Stomach (tissue), 19 donors: ENCODE measurements at places on chromosomes 12 and 14.

DNA sequence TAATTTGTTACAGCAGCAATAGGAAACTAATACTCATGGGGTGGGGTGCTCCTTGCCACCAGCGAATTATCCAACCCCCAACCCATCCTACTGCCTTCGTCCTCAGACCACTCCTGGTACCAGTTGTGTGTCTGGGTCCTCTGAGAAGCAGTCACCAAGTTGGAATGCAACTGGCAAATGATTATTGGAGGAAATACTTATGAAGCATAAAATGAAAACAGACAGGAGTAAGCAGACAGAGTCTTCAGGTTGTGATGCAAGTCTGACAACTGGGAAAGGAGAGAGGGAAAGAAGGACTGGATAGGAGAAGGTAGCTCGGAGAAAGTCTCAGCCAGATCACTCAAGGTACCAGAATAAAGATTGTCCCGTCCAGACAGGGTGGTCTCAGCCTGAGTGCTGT is 181.1 kb upstream of the ARID2 start:
- DNase-seq: no peak

DNA sequence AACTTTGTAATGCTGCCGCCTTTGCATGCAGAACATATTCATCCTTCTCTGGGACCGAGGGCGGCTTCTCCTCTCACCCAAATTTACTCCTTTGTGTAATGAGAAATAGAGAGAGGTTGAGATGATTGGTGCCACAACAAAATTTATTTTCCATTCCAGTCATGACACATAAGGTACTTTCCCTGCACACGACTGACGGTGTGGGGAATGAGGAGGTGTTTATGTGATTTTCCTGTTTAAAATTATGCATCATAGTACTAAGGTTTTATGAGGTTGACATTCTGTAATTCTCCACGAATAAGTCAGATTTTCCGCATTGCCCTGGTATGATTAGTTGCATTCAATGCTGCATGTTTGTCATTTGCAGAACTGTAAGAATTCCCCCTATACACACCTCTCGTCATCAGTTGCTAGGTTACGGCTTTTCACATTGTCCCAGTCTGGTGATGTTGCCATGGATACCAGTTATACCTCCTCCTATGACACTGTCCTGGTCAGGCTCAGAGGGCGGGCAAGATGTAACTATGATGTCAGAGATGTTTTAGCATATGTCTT is 23.1 kb downstream of the BICDL1 start:
- no peak for DNase-seq

GRCh38 chr12:94628819-94629472 is 21.4 kb downstream of the TMCC3 start:
- DNase-seq: no peak

GRCh38 chr12:85065837-85066482 is 29.8 kb downstream of the LRRIQ1 start:
- DNase-seq: no peak

- DNase-seq: no peak
Observed at GRCh38 chr12:50545786-50546185, 41.0 kb downstream of the DIP2B start.

GRCh38 chr12:43145481-43145880 is 406.5 kb downstream of the ADAMTS20 start:
- no peak for DNase-seq

DNA sequence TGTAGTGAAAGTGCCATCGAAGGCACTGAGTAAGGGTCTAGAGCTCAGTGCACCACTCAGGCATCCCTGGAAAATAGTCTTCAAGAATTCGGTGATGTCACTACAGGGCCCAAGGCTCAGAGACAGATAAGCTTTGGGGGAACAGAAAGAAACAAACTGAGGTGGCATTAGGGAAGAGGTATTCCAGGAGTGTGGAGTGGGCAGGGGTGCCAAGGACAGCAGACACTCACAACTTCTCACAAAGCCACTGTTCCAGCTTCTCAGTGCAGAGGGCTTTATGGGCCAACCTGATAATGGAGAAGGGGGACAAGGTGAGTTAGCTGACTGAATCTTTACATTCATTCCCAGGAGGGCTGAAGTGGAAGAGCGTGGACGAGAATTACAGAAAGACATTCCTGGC is 2.1 kb downstream of the LALBA start:
- DNase-seq: no peak

DNA sequence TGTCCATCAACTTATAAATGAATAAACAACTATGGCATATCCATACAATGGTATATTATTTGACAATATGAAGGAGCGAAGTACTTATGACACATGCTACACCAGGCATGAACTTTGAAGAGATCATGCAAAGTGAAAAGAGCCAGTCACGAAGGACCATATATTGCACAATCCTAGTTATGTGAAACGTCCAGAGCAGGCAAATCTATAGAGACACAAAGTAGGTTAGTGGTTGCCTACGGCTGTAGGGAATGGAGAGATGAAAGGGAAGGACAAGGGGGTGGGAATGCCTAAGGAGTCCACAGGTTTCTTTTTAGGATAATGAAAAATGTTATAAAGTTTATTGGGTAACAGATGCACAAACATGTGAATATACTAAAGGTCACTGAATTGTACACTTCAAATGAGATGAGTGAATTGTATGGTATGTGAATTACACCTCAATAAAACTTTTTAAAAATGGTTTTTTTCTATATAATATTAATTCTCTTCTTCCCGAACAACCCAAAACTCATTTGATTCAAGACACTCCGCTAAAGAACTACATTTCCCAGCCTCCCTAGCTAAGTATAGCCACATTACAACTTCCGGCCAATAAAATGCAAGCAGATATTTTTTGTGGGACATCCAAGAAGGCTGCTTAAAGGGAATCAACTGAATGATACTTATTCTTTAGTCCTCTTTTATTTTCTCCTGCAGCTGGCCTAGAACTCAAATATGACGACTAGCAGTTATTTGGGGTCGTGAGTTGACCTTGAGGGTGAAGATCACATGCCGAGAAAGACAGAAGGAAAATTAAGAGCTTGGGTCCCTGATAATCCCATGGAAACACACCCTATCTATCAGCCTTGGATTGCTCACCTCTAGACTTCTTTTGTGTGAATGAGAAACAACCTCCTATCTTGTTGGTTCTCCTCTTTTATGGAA is 187.2 kb downstream of the TTC8 start:
- DNase-seq: no peak

DNA sequence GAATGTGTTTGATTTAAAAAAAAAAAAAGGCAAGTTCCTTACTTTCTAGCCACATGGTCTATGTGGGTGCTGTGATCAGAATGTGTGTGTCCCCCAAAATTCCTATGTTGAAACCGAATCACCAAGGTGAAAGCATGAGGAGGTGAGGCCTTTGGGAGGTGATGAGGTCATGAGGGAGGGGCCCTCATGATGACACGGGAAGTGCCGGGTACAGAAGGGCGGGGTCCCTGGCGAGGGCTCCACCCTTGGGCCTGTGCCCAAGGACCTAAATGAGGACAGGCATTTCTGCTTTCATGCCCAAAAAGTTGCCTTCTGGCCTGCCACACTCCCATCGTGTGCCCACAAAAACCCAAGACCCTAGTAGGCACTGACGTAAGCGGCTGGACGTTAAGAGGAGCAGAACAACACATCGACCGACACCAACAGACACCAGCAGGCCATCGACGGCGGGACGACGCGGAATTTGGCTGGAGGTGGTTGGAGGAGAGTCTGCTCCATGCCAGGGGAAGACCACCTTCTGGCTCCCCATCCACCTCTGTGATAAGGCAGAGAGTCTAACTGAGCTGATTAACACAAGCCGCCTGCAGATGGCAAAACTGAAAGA is 211.8 kb downstream of the FOXN3 start:
- DNase-seq: no peak

DNA sequence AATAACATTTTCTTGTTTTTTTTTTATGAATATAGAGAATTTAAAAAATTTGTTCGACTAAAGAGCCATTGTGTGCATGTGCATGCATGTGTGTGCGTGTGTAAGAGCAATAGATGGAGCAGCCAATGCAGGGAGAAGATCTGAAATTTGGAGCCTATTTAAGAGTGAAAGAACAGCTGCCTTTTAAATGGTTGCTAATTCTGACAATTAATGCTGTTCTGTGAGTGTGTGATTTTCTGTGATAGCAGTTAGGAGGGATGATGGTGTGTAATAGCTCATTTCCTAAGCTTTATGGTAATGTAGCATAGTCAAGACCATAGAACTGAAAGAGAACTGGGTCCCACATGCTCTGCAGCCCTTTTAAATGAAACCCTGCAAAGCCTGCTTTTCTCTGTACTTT is 137.9 kb downstream of the NRXN3 start:
- no peak for DNase-seq

DNA sequence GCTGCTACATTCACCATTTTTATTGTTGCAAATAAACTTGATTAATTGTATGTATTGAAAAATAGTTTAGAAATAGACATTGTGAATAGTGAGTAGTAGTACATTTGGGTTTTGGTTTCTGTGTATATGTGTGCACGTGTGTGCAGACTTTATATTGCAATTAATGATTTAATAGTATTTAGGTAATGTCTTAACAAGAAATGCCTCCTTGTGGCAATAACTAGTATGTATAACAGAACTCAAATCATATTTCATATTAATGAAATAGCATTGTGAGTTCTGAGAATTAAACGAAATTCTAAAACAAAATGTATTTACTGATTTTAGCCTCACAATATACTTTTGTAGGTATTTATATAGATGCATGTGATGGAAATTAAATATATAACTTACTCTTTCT is 100.1 kb downstream of the SCAF11 start:
- DNase-seq: no peak

DNA sequence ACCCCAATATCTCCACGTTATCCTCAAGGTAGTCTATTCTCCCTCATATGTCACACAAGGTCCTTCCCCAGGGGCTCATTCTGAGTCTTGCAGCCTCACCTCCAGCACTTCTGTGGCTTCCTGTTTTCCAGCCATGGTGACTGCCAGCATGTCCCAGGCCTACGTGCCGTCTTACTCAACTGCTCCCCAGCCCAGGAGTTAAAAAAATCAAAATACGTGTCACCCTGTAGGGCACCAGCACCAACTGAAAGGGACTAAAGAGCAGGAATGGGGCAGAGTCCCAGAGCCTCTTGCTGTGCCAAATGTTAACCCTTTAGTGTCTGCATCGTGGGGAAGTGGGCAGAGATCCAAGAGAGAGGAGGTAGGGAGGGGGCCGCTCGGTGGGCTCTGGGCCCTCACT is 37.0 kb upstream of the MED13L start:
- no peak for DNase-seq

- no peak for DNase-seq
Observed at GRCh38 chr12:53602176-53602864, 23.9 kb downstream of the ATF7 start.

DNA sequence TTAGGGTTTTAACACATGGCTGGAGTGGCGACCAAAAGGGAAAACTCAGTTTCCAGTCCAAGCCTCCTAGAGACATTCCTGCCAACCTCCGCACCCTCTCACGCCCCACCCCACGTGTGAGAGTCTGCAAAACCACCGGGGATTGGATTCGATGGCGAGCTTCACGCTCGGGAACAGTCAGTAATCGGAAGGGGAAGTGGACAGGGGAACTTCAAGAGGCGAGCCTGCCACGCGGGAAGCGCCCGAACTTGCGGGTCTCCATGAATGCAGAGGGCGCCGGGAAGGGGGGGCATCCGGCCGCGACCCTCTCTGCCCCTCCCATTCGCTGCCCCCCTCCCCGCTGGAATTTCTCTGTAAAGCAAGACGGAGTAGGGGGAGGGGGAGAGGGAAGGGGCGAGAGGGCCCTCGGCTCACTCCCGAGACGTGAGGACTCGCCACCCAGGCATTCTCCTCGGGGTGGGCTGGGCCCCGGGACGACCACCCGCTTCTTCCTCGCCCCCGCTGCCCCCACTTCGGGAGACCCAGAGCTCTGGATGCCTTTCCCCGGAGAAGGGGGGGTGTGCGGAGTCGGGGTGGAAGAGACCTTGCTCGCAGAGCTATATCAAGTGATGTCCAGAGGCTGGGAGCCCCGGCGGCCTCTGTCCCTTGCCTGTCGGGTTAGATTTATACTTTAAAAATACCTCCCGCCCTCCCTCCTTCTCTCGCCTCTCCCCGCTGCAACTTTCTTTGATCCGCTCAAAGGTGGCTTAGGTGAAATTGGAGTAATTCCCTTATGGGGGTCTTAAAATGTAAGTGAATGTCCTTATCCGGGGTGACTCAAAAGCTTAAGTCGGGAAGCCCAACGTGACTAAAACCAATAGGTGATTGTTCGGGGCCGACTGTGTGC is 2.5 kb upstream of the CCND2 start:
- DNase-seq: no peak

GRCh38 chr14:64628940-64629408 is 75.2 kb upstream of the PLEKHG3 start:
- no peak for DNase-seq

- no peak for DNase-seq
Observed at GRCh38 chr14:47411523-47411922, 263.9 kb downstream of the MDGA2 start.

GRCh38 chr12:97748298-97748697 is 285.7 kb downstream of the RMST start:
- DNase-seq: no peak

DNA sequence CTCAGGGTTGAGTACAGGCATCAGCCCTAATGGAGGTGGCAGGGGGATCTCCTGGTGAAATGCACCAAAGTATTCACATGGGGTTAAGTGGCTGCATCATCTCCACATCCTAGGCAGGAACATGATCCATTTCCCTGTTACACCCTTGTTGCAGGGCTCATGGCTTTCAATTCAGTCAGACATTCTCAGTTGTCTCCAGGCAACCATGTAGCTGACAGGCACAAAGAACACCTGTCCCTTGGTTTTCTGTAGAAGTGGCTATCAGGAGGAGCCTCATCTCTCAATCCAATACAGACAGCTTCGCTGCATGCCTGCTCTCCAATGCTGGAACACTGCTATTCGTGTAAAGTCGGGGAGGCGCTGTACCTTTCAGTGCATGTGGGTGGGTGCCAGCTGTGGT is 299.0 kb upstream of the FOXG1 start:
- DNase-seq: no peak

DNA sequence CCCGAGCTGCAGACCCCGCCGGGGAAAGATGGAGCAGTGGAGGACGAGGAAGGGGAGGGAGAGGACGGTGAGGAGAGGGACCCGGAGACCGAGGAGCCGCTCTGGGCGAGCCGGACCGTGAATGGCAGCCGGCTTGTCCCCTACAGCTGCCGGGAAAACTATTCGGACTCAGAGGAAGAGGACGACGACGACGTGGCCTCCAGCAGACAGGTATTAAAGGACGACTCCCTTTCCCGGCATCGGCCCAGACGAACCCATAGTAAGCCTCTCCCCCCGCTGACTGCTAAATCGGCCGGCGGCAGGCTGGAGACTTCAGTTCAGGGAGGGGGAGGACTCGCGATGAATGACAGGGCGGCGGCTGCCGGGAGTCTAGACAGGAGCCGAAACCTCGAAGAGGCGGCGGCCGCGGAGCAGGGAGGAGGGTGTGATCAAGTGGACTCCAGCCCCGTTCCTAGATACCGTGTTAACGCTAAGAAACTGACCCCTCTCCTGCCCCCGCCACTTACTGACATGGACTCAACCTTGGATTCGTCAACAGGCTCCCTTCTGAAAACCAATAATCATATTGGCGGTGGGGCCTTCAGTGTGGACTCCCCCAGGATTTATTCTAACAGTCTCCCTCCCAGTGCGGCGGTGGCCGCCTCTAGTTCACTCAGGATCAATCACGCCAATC is 962 bp downstream of the LEMD3 start:
- DNase-seq: peak; percentile 84
